ENCODE measurements at places on chromosomes 3 and 15. TPM values are rescaled to one million over a fixed set of nuclear protein-coding genes. Genes with fewer than 3 reads are reported as not detected.

DNA sequence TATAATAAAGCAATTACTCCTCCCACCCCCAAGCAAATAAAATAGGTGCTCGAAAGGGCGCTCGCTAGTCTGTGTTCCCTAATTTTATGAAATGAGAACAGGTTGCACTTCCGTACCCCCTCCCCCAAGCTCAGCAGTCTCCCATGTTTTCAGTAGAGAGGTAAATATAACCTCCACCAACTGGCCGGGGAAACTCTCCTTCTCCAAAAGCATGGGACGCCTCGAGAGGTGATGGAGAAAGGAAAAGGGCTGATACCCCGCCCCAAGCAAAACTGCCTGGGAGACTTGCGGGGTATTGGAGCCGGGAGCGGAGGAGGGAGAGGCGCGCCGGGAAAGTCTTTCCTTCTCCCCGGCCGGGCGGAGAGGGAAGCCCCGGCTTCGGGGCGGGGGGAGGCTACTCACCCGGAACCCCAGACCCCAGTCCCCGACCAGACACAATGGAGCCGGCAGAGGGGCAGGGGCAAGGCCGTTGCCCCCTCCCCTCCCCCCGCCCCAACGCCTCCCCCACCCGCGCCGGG lies 605 bp downstream of the DCUN1D1 start:
- peak overlapping the region; percentile 89 for H3K27ac ChIP-seq
- H3K4me1 ChIP-seq = peaks cover 24% of the 10 kb centered on the region
- H3K36me3 ChIP-seq = no peaks in the 10 kb centered on the region
- H3K27me3 ChIP-seq = no peaks in the 10 kb centered on the region
- DNase-seq = no peak

GRCh38 chr3:134189849-134190248 lies 60.8 kb downstream of the RYK start:
- no peak overlapping the region for H3K4me3 ChIP-seq
- peaks cover 55% of the 10 kb centered on the region for H3K36me3 ChIP-seq
- no peaks in the 10 kb centered on the region for H3K4me1 ChIP-seq
- DNase-seq = no peak
- H3K27me3 ChIP-seq = no peaks in the 10 kb centered on the region
- H3K27ac ChIP-seq = no peak overlapping the region

- no peaks in the 10 kb centered on the region for H3K27me3 ChIP-seq
- no peaks in the 10 kb centered on the region for H3K36me3 ChIP-seq
- no peak for DNase-seq
- H3K4me1 ChIP-seq = peaks cover 61% of the 10 kb centered on the region
- H3K27ac ChIP-seq = peak overlapping the region; percentile 58
Observed at GRCh38 chr3:128369881-128370642, 96.6 kb downstream of the DNAJB8 start.

DNA sequence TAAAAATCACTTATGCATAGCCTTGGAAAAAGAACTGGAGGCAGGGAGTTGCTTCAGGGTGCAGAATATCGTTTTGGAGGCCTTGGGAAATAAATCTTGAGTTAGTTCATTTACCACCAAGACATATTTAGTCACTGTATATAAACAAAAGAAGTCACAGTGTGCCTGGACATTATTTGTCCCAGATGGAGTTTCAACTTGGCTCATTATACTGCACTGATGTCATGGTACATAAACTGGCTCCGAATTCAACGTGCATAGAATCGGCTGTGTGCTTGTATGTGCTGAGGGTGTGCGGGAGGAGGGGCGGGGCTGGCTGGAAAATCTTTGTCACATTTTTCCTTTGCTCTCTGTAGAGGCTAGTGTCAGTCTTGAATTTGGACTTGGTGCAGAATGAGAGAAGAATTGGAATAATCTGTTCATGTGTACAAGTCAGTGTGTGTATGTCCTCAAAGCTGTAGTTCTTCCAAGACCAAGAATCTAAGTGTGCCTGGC lies 86.6 kb downstream of the FNDC3B start:
- peak overlapping the region; percentile 27 for H3K4me3 ChIP-seq
- H3K27me3 ChIP-seq = no peaks in the 10 kb centered on the region
- peaks cover 3% of the 10 kb centered on the region for H3K36me3 ChIP-seq
- H3K4me1 ChIP-seq = peaks cover 66% of the 10 kb centered on the region

DNA sequence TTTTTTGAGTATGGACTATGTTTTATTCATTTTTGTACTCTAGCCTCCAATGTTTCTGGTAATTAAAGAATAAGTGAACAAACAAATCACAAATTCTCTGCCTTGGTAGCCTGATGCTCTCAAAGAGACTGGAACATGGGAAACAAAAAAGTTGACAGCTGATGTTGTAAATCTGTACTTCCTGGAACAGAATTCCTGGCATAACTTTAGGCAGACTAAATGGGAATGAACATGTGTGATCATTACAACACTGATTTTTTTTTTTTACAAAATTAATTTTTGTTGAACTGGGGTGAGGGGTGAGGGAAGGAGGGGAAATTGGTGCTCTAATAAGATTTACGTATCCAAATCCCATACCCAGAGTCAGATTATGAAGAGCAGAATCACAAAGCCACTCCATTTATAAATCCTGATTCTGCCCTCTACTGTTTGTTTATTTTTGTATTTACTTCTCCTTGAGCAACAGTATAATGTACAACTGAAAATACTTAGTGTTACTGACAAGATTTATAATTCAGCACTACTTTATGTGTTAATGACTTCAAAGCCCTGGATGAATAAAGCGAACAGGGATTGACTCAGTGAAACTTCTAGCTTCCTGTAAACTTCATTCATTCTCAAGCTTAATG lies 165.0 kb downstream of the FRMD5 start:
- no peak overlapping the region for H3K27ac ChIP-seq
- H3K4me1 ChIP-seq = no peaks in the 10 kb centered on the region
- H3K4me3 ChIP-seq = no peak overlapping the region
- no peaks in the 10 kb centered on the region for H3K36me3 ChIP-seq
- no peak for DNase-seq

- no peaks in the 10 kb centered on the region for H3K36me3 ChIP-seq
- peaks cover 4% of the 10 kb centered on the region for H3K4me1 ChIP-seq
- H3K4me3 ChIP-seq = no peak overlapping the region
- H3K27ac ChIP-seq = no peak overlapping the region
Observed at GRCh38 chr15:80619680-80620079, 75.4 kb upstream of the ABHD17C start.

GRCh38 chr15:76105391-76105790 lies 45.6 kb downstream of the TMEM266 start:
- peaks cover 5% of the 10 kb centered on the region for H3K4me1 ChIP-seq
- no peak overlapping the region for H3K27ac ChIP-seq
- no peak for DNase-seq

COL6A5 gene
- not detected for total RNA-seq

DNA sequence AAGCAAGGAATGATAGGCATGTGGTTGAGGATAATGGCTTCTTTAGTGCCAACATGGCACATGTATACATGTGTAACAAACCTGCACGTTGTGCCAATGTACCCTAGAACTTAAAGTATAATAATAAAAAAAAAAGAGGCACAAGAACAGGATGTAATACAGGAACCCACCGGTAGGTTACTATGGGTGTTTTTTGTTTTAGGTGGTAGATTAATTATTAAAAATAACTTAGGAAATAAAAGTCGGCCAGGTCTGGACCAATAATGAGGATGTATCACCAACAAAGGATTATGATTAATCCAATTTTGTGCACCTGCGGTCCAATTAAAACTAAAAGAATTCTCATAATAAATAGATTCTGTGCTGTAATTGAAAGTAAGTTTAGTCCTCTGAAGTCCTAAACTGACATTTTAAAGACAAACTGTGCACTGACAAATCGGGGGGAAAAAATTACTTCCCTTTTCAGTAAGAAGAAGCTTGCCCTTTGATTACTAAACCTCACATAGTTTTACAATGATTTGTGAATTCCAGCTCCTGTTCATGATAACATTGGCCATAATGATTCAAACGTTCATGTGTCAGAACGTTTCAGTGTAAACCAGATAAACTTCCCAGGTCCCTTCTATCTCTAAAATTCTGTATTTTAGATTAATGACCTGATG lies 62.2 kb downstream of the CASR start:
- no peak for DNase-seq
- no peaks in the 10 kb centered on the region for H3K27me3 ChIP-seq
- H3K4me3 ChIP-seq = peak overlapping the region; percentile 5
- H3K27ac ChIP-seq = no peak overlapping the region
- no peaks in the 10 kb centered on the region for H3K4me1 ChIP-seq

TUSC7 gene
- not detected for total RNA-seq

- peaks cover 14% of the 10 kb centered on the region for H3K36me3 ChIP-seq
- no peak overlapping the region for H3K4me3 ChIP-seq
- H3K27me3 ChIP-seq = no peaks in the 10 kb centered on the region
- no peak for DNase-seq
- H3K27ac ChIP-seq = peak overlapping the region; percentile 65
Observed at GRCh38 chr3:99845999-99846398, 28.3 kb downstream of the CMSS1 start.

CCPG1 gene
- 112 TPM for total RNA-seq

- peak; percentile 55 for DNase-seq
- peak overlapping the region; percentile 14 for H3K4me3 ChIP-seq
- H3K27me3 ChIP-seq = no peaks in the 10 kb centered on the region
- H3K27ac ChIP-seq = peak overlapping the region; percentile 63
Observed at GRCh38 chr3:188390343-188390718, 236.4 kb downstream of the LPP start.

DNA sequence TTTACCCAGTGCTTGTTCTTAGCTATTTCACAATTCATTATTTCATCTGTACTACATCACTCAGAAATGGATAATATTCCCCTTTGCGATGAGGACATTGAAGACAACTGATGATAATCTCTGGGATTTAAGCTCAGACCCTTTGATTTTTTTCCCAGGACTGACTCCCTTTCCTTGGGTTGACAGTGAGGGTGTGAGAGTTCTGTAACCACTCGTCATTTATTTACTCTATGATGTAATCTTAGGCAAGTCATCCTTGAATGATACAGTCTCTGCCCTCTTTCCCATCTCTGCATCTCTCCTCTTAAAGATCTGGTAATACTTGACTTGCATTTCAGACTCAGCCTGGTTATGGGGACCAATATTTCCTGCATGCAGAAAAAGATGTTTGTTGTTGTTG lies 1041.7 kb downstream of the AGBL1 start:
- no peaks in the 10 kb centered on the region for H3K4me1 ChIP-seq
- no peak for DNase-seq
- no peak overlapping the region for H3K27ac ChIP-seq
- H3K36me3 ChIP-seq = no peaks in the 10 kb centered on the region

DNA sequence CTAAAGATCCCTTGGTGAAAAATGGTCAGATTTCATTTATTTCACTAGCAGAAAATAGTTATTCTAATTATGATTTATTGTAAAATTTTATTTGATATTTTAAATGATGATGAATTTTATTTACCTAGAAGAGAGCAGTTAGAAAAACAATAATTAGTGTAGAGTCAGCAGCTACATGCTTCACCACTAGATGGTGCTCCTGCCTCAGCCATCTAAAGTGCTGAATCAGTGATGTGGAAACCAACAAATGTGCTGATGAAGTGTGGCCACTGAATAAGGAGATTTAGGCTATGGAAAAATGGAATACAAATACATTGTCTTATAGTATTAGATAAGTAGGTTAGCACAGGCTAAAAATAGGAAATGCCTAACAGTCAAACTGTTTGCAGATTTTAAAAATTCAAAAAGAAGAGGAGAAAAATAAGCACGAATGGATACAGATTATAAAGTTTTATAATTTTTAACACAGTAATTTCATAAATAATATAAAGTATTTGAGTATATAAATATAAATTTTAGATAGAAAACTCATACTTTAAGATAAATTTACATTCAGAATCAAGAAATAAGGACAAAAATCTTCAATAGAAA lies 109.8 kb downstream of the PPP2R3A start:
- DNase-seq = peak; percentile 57
- H3K27me3 ChIP-seq = no peaks in the 10 kb centered on the region

BOC gene
- total RNA-seq = 3.6 TPM

DNA sequence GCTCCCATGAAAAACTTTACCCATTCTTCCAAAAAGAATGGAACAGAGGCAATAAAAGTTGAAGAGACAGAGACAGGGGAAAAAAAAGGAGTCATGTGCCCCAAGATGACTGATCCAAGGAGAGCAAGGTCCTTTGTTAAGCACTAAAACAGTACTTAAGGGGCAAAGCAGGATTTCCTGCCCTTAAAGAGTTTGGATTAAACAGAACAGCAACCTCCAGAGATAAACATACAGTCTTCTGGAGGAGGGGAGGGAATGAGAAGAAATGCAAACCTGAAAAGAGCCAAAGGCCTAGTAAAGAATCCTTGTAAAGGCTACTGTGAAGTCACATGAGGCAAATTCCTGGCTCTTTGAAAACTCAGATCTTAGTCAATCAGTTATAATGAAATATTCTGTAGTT lies 38.2 kb downstream of the SHQ1 start:
- no peaks in the 10 kb centered on the region for H3K27me3 ChIP-seq
- H3K27ac ChIP-seq = no peak overlapping the region
- no peaks in the 10 kb centered on the region for H3K4me1 ChIP-seq
- H3K4me3 ChIP-seq = no peak overlapping the region

ACTC1 gene
- total RNA-seq = 1,025 TPM

MYL3 gene
- 395 TPM for total RNA-seq

GRCh38 chr3:85710490-85710889 lies 751.7 kb downstream of the CADM2 start:
- no peaks in the 10 kb centered on the region for H3K4me1 ChIP-seq
- no peaks in the 10 kb centered on the region for H3K27me3 ChIP-seq
- H3K4me3 ChIP-seq = no peak overlapping the region
- no peak overlapping the region for H3K27ac ChIP-seq
- DNase-seq = no peak

EIF2A gene
- total RNA-seq = 103 TPM

GRCh38 chr15:90286678-90287077 lies 21.2 kb downstream of the NGRN start:
- H3K4me3 ChIP-seq = no peak overlapping the region
- no peak for DNase-seq
- H3K4me1 ChIP-seq = no peaks in the 10 kb centered on the region
- no peaks in the 10 kb centered on the region for H3K36me3 ChIP-seq

WDR93 gene
- total RNA-seq = not detected

- no peak overlapping the region for H3K27ac ChIP-seq
- DNase-seq = no peak
- peaks cover 8% of the 10 kb centered on the region for H3K4me1 ChIP-seq
- H3K27me3 ChIP-seq = no peaks in the 10 kb centered on the region
- no peaks in the 10 kb centered on the region for H3K36me3 ChIP-seq
Observed at GRCh38 chr15:29890336-29891095, 68.2 kb upstream of the TJP1 start.

GRCh38 chr3:12060139-12060845 lies 56.1 kb downstream of the SYN2 start:
- no peaks in the 10 kb centered on the region for H3K36me3 ChIP-seq
- H3K27ac ChIP-seq = no peak overlapping the region
- no peaks in the 10 kb centered on the region for H3K4me1 ChIP-seq

- H3K4me3 ChIP-seq = no peak overlapping the region
- no peaks in the 10 kb centered on the region for H3K27me3 ChIP-seq
- no peak overlapping the region for H3K27ac ChIP-seq
- no peaks in the 10 kb centered on the region for H3K36me3 ChIP-seq
- no peak for DNase-seq
Observed at GRCh38 chr3:185988816-185989175, 51.0 kb upstream of the TRA2B start.
